CD4-positive, alpha-beta T cell treated with Interleukin-17A for 4 hours (primary cell): ENCODE measurements at places on chromosomes 3 and 15.

DNA sequence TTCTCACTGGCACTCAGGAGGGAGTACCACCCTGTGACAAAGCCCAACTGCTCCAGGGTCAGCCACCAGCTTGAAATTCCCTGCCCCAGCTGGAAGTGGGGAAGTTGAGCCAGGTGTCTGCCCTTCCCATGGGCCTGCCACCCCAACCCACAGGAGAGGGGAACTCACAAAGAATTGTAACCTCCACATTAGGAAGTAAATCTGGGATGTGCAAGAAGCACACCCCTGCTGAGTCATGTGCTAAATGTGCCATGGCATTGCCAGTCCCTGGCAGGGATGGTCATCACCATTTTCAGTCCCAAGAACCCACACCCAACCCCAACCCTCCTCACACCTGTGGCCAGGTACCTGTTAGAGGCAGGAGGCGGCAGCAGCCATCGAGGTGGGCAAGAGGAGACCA, 165.2 kb upstream of the THBS1 start:
- DNase-seq = no peak

GRCh38 chr15:88627463-88627862, 6.3 kb downstream of the AEN start:
- DNase-seq = peak; percentile 84

- DNase-seq = no peak
These were observed 898.7 kb downstream of the NSUN3 start for GRCh38 chr3:94961423-94962100.

DNA sequence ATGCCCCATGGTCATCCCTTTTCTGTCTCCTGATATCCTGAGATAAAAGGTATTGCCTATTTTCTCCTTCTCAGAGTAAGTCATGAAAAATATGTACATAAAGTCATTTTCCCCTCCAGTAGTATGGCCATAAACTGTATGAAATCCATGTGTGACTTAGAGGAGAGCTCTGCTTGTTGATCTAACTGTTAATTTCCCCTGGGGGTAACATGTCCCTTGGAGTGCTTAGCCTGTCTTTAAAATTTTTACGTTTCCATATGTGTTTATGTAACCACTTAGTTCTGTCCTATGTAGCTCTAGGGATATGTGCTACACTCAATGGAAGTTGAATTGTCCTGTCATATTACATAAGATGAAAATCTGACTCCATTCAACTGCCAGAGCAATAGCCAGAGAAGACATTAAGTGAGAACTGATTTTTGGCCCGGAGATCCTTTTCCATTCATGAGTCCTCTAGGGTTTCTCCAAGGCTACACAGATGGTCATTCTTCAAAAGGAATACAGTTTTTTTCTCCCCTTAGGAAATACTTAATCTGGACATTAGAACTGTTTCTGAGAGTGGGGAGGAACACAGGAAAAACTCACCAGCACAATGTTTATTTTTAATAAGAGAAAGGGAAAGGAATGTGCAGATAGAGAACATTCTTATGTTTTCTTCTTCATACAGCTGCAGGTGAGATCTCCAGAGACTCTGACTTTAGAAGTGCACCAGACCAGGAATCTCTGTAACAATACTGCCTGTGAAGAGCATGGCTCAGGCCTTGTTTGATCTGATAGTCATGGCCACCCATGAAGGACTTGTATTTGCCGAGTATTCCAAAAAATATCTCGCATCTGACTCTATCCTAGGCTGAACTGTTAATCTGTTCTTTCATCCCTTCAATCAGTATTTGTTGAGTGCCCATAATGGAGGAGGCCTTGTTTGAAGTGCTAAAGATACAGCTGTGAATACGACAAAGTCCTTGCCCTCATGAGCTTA, 29.8 kb upstream of the CLRN1 start:
- no peak for DNase-seq

DNA sequence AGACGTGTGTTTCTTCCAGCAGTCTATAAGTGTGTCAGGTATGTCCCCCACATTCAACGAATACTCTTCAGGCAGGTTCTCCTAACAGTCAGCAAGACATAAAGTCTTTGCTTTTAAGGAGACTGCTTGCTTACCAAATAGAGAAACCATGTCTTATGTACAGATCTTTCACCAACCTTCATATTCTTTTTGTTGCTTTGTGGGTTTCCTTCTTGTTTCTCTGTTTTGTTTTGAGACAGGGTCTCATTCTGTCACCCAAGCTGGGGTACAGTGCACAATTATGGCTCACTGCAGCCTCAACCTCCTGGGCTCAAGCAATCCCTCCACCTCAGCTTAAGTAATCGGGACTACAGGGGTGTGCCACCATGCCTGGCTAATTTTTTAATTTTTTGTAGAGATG, 14.3 kb downstream of the DYNC1LI1 start:
- DNase-seq = no peak

DNA sequence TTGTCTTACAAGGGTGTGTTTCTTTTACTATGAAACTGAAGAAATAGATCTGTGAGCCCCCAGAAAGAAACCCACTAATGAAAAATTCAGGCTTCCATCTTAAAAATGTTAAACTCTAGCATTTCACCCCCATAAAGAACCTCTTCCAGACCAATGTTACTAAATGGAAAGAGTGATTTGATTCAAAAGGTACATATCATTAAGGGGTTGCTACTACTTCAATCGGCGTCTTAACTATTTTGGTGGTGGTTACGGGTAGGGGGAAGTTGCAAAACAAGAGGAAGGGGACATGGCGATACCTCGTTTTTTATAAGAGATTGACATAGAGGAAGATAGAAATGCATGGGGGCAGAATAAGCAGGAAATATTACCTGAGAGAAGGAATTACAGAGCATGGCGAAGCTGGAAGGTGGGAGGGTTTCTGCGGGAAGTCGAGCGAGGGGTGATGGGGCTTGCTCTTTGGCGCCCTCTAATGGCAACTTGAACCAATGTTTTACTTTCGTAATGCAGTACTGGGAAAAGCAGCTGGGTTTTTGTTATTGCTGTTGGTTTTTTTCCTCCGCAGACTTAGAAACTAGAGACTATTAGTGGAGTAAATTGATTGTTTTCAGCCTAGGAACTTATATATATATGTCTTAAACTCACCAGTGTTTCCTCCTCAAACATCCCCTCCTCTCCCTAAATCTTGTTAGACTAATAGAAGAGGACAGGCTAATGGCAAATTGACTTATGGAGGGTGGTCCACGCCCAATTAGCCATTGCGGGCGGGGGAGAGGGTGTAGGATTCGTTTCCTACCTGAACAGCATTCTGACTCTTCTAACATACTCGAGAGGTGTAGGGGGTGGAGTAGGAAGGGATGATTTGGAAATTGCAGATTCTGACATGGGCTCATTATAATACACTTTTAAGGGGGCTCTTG, 11.3 kb upstream of the SOX2 start:
- peak; percentile 49 for DNase-seq

- DNase-seq = no peak
These were observed 212.1 kb downstream of the P3H2 start for GRCh38 chr3:189908646-189909045.

DNA sequence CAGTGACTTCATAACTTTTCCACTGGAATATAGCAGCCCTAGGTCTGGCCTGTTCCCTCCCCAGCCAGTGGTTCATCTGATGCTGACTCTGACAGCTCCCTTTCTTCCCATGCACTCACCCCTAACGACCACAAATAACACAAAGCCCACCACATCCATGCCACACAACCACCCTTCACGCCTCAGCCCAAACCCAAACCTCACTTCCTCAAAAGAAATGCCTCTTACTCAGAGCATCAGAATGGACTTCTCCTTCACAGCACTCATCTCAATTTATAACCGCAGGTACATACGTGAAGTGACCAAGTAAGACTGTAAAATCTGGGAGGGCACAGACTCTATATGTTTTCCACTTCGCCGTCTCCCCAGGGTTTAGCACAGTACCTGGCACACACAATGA, 1.1 kb downstream of the RBSN start:
- peak; percentile 18 for DNase-seq

GRCh38 chr3:178434206-178434805, 101.9 kb upstream of the KCNMB2 start:
- DNase-seq = no peak

- no peak for DNase-seq
These were observed 27.0 kb upstream of the CD200R1L start for GRCh38 chr3:112873632-112874031.

DNA sequence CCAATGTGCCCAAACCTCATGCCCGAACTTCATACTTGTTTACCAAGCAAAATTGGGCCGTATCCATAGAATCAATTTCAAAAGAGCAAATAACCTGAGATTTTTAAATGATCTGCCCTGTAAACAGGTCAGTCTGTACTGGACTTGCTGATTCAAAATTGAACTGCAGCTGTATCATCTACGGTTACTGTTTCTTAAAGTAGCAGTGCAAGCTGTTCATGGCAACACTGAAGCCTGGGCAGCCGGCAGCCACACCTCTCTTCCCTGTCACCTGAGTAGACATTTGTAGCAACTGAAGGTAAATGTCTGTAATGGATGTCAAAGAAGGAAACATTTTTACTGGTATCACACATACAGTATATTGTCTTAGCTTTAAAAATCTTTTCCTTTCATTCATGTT, 10.6 kb downstream of the EIF4E3 start:
- no peak for DNase-seq

GRCh38 chr15:68302729-68303128, 25.2 kb downstream of the FEM1B start:
- no peak for DNase-seq

GRCh38 chr15:69624816-69625215, 172.2 kb downstream of the RPLP1 start:
- DNase-seq = no peak

GRCh38 chr3:126267169-126267975, 87.0 kb upstream of the ALDH1L1 start:
- no peak for DNase-seq

- DNase-seq = no peak
These were observed 15.3 kb downstream of the C15orf39 start for GRCh38 chr15:75217012-75217411.

DNA sequence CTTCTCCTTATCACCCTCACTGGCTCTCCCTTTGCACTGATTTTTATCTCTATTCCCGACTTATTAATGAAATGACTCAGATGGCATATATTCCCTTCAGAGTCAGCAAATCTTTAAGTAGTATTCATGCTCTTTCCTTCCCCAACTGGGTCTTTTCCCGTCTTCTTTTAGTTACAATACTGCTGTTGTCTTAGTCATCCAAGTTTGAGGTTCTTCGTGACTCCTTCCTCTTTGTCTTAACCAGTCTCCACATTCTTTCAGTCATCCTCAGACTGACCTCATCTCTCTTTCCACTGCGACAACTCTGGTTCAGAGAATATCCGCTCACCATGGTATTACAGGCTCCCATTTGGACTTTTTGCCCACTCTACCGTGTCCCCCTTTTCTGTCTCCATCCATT, 12.4 kb downstream of the WDR5B start:
- DNase-seq = no peak

- DNase-seq = no peak
These were observed 360.9 kb upstream of the TRIM42 start for GRCh38 chr3:140316868-140317400.

- no peak for DNase-seq
These were observed 252.7 kb downstream of the EPHA3 start for GRCh38 chr3:89360156-89360555.

DNA sequence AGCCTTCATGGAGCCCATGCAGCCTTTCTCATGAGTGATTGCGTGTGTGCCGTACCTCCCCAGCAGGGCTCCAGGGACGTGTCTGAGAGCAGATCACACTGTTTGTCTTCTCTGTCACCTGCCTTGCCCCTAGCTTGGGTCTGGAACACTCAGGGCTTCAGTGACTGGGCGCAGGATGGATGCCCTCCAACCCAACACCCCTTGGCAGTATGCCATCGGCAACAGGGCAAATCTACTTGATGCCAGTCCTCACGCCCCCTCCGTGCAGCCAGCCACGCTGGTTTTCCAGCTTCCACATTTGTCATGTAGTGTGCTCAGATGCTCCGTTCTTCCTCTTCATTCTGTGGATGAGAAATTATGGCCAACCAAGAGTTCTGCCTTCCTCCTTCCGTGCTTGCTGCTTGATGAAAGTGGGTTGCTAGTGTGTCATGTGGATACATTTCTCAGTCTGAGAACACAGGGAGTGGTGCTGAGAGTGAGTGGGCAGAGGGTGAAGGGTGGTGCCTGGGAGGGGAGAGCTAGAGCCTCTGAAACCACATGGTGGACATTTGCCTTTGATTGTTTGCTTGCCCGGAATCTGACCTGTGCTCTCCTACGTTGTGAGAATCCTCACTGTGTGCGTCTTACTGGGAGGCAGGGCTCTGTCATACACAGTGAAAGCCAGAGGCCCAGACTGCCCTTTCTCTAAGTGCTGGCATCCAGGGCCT, 97.2 kb downstream of the FAM43A start:
- no peak for DNase-seq

GRCh38 chr3:16417945-16418739, 95.4 kb downstream of the RFTN1 start:
- no peak for DNase-seq

DNA sequence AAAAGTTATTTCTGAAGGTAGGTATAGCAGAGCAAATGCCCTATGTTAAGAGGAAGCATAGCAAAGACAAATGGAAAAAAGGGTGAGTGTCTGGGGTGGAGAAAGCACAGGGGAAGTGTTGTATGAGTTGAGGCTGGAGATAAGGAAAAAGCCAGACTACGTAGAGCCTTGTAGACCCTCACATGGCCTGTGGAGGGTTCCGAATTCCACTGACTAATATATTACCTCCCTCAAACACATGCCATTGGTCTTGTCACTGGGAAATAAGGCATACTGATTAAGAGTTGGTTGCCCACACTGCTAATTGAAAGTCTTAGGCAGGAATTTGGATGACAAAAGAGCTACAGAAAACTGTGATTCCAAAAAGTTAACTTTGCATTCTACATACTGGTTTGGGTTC, 65.2 kb downstream of the TRAT1 start:
- no peak for DNase-seq

DNA sequence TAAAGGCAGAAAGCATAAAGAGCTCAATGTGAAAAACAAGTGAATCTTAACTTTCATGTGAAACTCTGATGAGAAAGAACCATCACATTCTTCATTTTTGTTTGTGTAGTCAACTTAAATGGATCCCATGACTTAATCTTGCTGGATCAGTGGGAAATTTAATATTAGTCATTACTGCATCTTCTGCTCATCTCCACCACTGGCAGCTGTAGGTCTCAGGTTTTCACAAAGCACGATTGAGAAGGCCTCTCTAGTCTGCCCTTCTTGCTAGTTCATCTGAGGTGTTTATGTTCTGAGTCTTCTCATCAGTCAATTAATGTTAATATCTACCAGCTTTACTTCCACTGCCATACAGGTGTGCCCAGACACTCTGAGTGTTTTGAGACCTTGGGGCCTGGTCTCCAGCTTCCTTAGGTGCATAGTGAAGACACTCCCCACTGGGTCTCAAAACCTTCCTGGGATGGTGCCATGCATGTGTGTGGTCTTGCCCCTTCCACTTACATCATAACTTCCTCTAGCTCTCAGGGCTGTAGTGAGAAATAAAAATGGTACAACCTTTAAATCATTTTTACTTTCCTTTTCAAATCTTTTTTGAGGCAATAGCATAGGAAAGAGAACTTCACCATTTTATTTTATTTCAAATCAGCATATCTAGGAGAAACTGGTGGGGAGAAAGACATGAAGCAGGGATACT, 421.6 kb upstream of the CBLB start:
- no peak for DNase-seq

DNA sequence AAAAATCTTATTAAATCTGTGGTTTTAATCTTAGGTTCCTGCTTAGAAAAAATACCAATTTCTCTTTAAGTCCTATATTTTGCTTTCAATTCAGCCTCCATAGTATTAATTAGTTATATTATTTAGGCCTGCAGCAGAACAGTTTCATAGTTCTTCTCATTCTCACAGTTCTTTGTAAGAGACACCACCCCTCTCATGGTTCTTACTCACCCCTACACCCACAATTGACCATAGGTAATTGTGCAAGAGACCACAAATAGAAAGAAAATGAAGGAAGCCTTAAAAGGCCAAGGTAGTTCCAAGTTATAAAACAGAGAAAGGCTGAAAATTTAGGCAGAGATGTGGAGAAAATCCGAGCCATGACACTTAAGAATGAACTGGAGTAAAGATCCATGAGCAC, 415.3 kb downstream of the TIGIT start:
- no peak for DNase-seq
